ENCODE measurements at places on chromosomes 7 and 10. TPM values are rescaled to one million over a fixed set of nuclear protein-coding genes. Genes with fewer than 3 reads are reported as not detected.

GRCh38 chr7:24824400-24824799 lies 67.1 kb upstream of the GSDME start:
- no peak for DNase-seq

DNA sequence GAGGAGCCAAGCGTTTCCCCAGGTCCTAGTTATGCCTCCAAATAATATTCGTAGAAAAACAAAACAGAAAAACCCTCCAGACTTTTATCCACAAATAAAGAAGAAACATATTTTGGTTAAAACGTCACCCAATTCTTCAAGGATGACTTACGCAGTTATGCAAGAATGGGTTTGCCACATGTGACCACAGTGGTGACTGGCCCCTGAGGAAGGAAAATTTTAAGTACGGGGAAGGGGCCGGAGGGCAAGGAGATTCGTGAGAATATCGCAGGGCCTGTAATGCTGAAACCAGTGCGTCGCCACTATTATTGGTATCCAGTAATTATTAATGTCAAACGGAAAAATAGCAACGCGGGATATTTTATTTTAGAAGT lies 537 bp upstream of the MRPS24 start:
- DNase-seq = no peak

- no peak for DNase-seq
Measured at GRCh38 chr7:94922457-94922856, 15.1 kb downstream of the PPP1R9A start.

GRCh38 chr7:34759477-34760125 lies 101.6 kb downstream of the NPSR1 start:
- DNase-seq = no peak

- no peak for DNase-seq
Measured at GRCh38 chr10:110764378-110764777, 107.3 kb upstream of the PDCD4 start.

- no peak for DNase-seq
Measured at GRCh38 chr7:70353330-70353945, 755.2 kb downstream of the AUTS2 start.

DNA sequence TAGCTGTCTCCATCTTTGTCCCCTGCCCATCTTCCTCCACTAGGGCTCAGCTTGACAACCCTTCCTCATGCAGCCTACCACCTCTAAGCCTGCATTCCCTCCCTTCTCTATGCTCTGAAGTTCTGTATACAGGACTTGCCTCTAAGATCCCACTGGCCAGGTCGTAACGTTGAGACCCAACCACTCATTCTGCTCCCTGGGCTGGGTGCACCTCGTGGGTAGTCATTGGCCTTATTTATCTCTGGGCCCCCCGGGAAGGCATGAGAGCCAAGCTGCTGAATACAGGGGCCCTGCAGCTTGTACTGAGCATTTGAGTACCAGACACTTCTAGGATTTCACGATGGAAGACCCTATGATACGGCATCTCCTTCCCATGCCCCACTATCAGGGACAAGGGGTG lies 31.2 kb downstream of the MYL10 start:
- DNase-seq = no peak

GRCh38 chr7:11026452-11027359 lies 53.0 kb downstream of the PHF14 start:
- no peak for DNase-seq

DNA sequence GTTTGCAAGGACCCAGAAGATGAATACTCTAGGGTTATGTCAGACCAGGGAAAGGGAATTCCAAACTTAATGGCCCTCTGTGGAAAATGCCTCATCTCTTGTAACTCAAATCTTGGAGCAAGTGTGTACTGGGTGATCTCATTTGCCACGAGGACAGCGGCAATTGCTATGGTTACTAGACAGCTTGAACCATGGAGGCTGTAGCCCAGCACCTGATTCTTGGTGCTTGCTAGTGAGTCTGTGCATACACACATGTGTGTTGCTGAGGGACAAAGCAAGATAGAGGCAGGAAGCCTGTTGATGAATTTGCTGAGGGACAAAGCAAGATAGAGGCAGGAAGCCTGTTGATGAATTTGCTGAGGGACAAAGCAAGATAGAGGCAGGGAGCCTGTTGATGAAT lies 58.6 kb upstream of the FEZF1 start:
- no peak for DNase-seq

- DNase-seq = no peak
Measured at GRCh38 chr7:46468753-46469356, 547.8 kb upstream of the IGFBP3 start.

DNA sequence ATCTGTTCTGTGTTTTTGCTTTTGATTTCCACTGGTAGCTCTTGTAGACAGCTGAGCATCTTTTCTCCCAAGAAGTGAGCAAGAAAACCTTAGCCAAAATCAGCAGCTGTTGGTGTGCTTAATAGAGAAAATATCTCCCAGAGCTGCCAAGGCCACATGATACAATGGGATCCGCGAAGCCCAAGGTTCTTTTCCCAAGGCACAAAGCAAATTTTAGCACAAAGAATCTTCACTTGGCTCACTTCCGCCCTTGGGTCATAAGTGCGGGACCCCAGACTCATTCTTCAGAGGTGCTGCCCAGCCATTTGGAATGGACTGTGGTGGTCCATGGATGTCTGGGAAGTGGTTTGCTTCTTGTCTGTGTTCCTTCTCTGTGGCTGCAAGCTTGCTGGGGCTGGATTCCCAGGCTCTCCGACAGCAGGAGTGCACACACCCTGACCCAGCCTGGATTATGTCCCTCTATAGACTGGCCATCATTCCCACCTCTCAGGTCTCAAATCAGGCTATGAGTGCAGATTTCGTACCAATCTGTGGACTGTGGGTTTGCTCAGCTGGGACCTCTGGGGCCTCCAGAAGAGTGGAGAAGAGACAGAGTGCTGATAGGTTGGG lies 93.0 kb upstream of the TMEM72 start:
- DNase-seq = no peak

GRCh38 chr10:78626471-78626870 lies 442.3 kb upstream of the ZMIZ1 start:
- DNase-seq = no peak

Gene TRIM50
- 0.47 TPM for total RNA-seq

Gene GNB2
- 245 TPM for total RNA-seq

Gene EVX1
- total RNA-seq = not detected

Gene GJC3
- total RNA-seq = 0.74 TPM

Gene C7orf33
- total RNA-seq = not detected
